ENCODE measurements at places on chromosomes 4 and X. TPM values are rescaled to one million over a fixed set of nuclear protein-coding genes. Genes with fewer than 3 reads are reported as not detected.

Gene MCTS1
- 25.2 TPM for total RNA-seq

Gene FAM149A
- total RNA-seq, result 2.9 TPM

Gene RBM46
- total RNA-seq, result not detected

Gene RTL9
- total RNA-seq, result not detected

Gene ERCC6L
- 0.07 TPM for total RNA-seq

Gene UNC5C
- total RNA-seq, result not detected

DNA sequence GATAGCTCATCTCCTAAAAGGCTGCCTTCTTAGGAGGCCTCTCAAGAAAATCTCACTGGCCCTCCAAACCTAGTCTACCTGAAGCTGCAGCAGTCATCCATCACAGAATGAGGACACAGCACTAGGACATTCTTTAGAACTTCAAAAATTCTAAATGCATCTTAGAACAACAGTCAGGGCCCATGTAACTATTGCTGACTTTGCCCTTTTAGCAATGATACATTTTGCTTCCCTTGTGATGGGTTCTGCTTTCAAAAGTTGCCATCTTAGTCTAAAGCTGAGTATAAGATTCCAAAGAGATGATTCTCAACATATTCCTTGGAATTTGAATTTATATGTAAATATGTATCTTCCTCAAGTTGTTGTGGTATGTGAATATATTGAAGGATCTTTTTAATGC is 793.0 kb downstream of the RAB28 start:
- H3K36me3 ChIP-seq, result no peaks in the 10 kb centered on the region
- H3K27ac ChIP-seq, result no peak overlapping the region
- DNase-seq, result no peak
- no peaks in the 10 kb centered on the region for H3K4me1 ChIP-seq
- no peak overlapping the region for H3K4me3 ChIP-seq

DNA sequence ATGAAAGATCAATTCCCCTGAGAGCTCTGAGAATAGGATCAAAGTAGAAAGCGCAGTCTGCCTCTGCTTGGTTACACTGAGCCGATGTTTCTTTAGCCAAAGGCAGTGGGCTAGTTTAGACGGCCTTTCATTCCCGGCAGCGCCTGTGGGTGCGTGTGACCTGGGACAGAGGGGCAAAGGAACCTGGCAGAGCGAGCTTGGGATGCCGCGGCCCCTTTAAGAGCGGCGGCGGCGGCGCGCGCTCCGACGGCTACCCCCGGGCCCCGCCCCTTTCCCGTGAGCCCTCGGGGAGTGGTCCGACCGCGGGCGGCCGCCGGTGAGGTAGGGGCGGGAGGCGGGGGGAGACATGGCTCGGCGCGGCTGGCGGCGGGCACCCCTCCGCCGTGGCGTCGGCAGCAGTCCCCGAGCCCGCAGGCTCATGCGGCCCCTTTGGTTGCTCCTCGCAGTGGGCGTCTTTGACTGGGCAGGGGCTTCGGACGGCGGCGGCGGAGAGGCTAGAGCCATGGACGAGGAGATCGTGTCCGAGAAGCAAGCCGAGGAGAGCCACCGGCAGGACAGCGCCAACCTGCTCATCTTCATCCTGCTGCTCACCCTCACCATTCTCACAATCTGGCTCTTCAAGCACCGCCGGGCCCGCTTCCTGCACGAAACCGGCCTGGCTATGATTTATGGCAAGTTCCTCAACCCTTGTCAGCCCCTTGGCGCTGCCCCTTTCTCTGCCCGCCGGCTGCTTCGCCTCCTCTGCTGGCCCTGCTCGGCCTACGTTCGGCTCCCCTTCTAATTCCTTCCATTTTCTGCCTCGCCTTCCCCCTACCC is at the start of gene SLC9A6:
SLC9A6 (plus strand) TSS at position 279 of the 816 bp plus-strand sequence; CDS start at position 503, 224 bp downstream.
- H3K4me3 ChIP-seq, result peak within 1 kb of the TSS; percentile 79
- H3K27ac ChIP-seq, result peak within 1 kb of the TSS; percentile 88
- DNase-seq, result peak; percentile 45
- no peaks in the 10 kb centered on the region for H3K36me3 ChIP-seq

GRCh38 chr4:172962564-172963353 is 205.9 kb upstream of the GALNT7 start:
- H3K36me3 ChIP-seq, result no peaks in the 10 kb centered on the region
- no peak overlapping the region for H3K27ac ChIP-seq
- no peak overlapping the region for H3K4me3 ChIP-seq

DNA sequence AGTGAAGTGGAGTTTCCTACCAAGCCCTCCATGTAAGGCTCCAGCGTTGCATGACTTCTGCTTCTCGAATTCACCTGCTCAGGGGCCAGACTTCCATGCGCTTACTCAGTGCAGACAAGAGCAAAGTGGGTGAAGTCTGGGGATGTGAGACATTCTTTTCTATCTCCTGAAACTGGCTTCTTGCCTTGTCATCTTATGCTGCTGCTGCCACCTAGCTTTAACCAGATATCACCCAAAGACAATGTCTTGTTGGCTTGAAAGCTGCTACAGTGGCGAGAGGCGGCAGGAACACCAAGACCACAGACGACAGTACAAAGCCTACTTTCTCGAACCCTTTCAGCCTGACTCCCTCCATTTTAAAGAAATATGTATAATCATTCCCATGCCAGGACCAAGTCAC is 103.6 kb upstream of the ADGRG2 start:
- H3K36me3 ChIP-seq, result no peaks in the 10 kb centered on the region
- no peak overlapping the region for H3K27ac ChIP-seq
- no peak overlapping the region for H3K4me3 ChIP-seq
- no peaks in the 10 kb centered on the region for H3K27me3 ChIP-seq

- H3K36me3 ChIP-seq, result no peaks in the 10 kb centered on the region
- no peak for DNase-seq
- H3K4me1 ChIP-seq, result no peaks in the 10 kb centered on the region
- H3K4me3 ChIP-seq, result no peak overlapping the region
- H3K27ac ChIP-seq, result no peak overlapping the region
Observed at GRCh38 chr4:108072300-108072699, 82.6 kb downstream of the HADH start.

DNA sequence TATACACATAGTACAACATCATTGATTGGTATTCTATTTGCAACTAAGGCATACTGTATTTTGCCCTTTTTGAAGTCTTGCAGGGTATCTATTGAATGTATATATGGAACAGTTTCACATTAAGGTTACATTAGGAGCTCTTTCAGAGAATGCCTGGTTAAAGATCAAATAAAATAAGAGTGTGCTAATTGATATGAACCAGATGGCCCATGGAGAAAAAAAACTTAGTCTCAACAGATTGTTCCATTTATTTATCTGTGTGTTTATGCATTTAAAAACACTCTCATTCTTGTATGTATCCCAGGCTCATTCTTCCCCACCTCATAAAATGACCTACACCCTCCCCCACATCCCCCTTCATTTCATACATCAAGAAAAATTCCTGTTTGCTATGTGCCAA is 35.2 kb upstream of the GRIA2 start:
- no peak for DNase-seq
- no peaks in the 10 kb centered on the region for H3K36me3 ChIP-seq
- no peaks in the 10 kb centered on the region for H3K4me1 ChIP-seq
- no peak overlapping the region for H3K27ac ChIP-seq
- H3K27me3 ChIP-seq, result no peaks in the 10 kb centered on the region
- H3K4me3 ChIP-seq, result no peak overlapping the region

DNA sequence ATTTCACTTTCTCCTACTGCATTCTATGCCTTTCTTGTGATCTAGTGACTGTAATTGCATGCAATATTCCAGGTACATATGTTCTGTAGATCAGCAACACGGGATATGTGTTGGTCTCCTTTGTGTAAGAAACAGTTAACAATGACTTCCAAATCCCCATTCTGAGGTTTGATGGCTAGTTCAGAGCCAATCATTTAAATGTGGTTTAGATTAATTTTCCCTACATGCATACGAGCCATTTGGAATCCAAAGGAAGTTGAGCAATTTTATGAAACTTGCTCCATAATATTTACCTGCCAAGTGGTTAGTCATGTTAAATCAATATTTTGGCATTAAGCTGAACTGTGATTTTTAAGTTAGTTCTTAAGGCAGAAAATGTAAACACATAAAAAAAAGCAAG is 172.8 kb upstream of the DCAF12L2 start:
- H3K27me3 ChIP-seq, result no peaks in the 10 kb centered on the region
- H3K4me1 ChIP-seq, result no peaks in the 10 kb centered on the region
- H3K36me3 ChIP-seq, result no peaks in the 10 kb centered on the region
- no peak overlapping the region for H3K4me3 ChIP-seq

- no peaks in the 10 kb centered on the region for H3K4me1 ChIP-seq
- no peak overlapping the region for H3K27ac ChIP-seq
- no peak overlapping the region for H3K4me3 ChIP-seq
- H3K27me3 ChIP-seq, result no peaks in the 10 kb centered on the region
- H3K36me3 ChIP-seq, result no peaks in the 10 kb centered on the region
Observed at GRCh38 chr4:94127707-94128328, 79.8 kb upstream of the SMARCAD1 start.

DNA sequence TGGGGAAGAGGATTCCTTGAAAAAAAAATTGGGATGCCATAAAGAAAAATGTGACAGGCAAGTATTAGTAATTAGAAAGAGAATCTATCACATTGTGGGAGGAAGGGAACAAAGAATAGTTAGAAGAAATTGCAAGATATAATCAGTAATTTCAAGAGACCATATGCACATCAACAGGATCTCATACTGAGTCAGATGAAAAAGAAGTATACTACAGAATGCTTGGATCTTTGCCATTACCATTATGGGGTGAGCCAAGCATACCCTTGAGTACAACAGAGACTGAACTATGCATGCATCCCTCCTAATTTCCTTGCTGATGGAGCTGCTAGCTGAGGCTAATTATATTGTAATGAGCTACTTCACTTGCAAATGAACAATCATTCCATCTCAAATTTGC is 287.6 kb downstream of the PAPSS1 start:
- H3K27me3 ChIP-seq, result no peaks in the 10 kb centered on the region
- H3K4me1 ChIP-seq, result no peaks in the 10 kb centered on the region
- no peak overlapping the region for H3K27ac ChIP-seq
- no peak overlapping the region for H3K4me3 ChIP-seq

- peak overlapping the region; percentile 48 for H3K27ac ChIP-seq
- no peaks in the 10 kb centered on the region for H3K27me3 ChIP-seq
- H3K36me3 ChIP-seq, result no peaks in the 10 kb centered on the region
- peaks cover 39% of the 10 kb centered on the region for H3K4me1 ChIP-seq
Observed at GRCh38 chr4:159278399-159278798, 175.5 kb downstream of the RAPGEF2 start.

- no peak overlapping the region for H3K27ac ChIP-seq
- H3K4me3 ChIP-seq, result no peak overlapping the region
- DNase-seq, result no peak
- no peaks in the 10 kb centered on the region for H3K4me1 ChIP-seq
- peaks cover 41% of the 10 kb centered on the region for H3K27me3 ChIP-seq
Observed at GRCh38 chr4:3868211-3869173, 102.3 kb downstream of the ADRA2C start.

- no peak overlapping the region for H3K27ac ChIP-seq
- no peak for DNase-seq
- H3K4me3 ChIP-seq, result no peak overlapping the region
- H3K36me3 ChIP-seq, result no peaks in the 10 kb centered on the region
- no peaks in the 10 kb centered on the region for H3K27me3 ChIP-seq
Observed at GRCh38 chrX:149569770-149570169, 17.5 kb downstream of the MAGEA9B start.

DNA sequence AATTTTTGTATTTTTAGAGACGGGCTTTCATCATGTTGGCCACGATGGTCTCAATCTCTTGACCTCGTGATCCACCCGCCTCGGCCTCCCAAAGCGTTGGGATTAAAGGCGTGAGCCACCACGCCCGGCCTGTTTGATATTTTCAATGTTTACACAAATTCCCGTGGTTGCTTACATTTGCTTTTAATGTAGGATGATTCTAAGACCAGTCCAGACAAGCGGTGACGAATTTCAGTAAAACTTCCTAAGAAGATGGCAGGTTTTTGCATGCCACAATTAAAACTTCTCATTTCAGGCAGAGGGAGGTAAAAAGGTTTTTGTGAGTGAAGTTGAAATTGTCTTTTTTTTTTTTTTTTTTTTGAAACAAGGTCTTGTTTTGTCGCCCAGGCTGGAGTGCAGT is 41.4 kb upstream of the RBPJ start:
- no peak overlapping the region for H3K4me3 ChIP-seq
- no peaks in the 10 kb centered on the region for H3K4me1 ChIP-seq
- DNase-seq, result no peak
- H3K27me3 ChIP-seq, result no peaks in the 10 kb centered on the region
- H3K36me3 ChIP-seq, result no peaks in the 10 kb centered on the region
- no peak overlapping the region for H3K27ac ChIP-seq

DNA sequence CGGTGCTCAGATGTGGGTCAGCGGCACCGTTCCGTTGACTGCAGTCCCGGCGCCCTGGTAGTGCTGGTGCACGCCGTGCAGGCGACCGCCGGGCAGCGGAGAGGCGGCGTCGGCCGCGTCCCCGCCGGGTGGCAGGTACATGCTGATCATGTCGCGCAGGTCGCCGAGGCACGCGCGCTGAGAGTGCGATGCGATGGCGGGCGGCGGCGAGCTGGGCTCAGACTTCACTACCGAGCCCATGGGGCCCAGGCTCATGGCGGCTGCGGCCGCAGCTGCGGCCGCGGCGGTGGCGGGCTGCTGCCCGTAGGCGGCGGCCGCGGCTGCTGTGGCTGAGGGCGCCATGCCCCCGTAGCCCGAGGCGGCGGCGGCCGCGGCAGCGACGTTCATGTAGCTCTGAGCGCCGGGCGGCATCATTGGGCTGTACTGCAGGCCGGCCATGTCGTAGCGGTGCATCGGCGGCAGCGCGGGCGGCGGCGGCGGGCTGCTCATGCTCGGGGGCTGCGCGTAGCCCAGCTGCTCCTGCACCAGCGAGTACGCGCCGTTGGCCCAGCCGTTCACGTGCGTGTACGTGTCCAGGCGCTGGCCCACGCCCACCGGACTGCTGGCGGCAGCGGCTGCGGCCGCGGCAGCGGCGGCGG is 1.0 kb downstream of the SOX3 start:
- no peaks in the 10 kb centered on the region for H3K36me3 ChIP-seq
- H3K4me1 ChIP-seq, result peaks cover 14% of the 10 kb centered on the region
- no peak for DNase-seq
- no peak overlapping the region for H3K27ac ChIP-seq
- H3K27me3 ChIP-seq, result peaks cover 54% of the 10 kb centered on the region

DNA sequence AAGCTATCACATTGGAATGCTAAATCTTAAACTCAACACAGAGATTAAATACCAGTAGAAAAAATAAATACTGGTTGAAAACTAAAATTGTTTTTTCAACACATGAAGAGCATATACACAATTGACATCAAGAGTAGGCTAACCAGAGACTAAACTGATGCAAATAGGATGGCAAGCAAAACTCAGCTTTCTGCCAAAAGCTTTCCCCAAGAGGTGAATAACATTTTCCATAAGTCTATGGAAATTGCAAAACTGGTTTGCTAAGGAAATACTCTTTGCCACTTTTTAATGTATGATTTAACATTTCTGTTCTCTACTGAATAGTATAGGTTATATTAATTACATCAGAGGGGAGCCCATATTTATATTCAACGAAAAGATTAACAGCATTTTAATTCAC is 23.8 kb downstream of the IQCM start:
- no peaks in the 10 kb centered on the region for H3K4me1 ChIP-seq
- H3K27ac ChIP-seq, result no peak overlapping the region
- DNase-seq, result no peak
- no peaks in the 10 kb centered on the region for H3K36me3 ChIP-seq
- H3K4me3 ChIP-seq, result no peak overlapping the region
- H3K27me3 ChIP-seq, result no peaks in the 10 kb centered on the region

- no peaks in the 10 kb centered on the region for H3K27me3 ChIP-seq
- no peak for DNase-seq
Observed at GRCh38 chrX:9525511-9526248, 60.8 kb downstream of the TBL1X start.
